ENCODE measurements at places on chromosomes 12 and 14.

- DNase-seq: no peak
Measured at GRCh38 chr14:61326146-61326545, 4.8 kb downstream of the PRKCH start.

GRCh38 chr12:48786591-48787544 lies 2.0 kb downstream of the ADCY6 start:
- DNase-seq: no peak

DNA sequence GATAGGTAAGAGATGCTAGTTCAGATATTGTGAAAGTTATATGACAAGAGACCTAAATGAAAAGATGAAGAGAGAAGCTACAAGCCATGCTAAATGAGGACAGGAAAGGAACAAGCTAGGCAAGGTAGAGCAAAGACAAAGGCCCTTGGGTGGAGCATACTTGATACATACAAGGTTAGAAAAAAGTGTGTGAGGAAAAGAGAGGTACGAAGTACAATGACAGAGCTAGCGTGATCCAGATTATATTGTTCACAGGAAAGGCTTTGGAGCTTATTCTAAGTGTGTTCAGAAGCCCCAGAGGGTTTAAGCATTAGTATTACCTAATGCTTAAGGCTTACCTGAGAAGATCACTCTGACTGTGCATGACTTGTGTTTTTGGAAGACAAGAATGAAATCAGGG lies 75.0 kb downstream of the SLCO1B3 start:
- no peak for DNase-seq

DNA sequence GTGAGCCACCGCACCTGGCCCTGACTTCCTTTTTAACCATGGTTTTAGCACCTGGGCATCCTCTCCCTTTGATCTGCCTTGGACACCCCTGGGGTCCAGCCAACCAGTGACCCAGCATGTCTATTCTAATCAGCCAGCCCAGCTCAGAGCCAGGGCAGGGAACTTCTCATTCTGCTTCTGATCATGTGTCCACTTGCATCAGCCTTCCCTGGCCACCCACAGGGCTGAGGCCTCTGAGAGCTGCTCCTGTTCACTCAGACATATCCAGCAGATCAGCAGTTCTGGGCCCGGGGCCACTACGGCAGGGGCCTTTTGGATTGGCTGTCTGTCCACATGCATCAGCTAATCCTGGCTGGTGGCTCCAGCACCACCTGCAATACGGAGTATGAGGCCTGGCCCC lies 117.9 kb upstream of the MAP1LC3B2 start:
- DNase-seq: no peak

- DNase-seq: no peak
Measured at GRCh38 chr14:100142073-100143040, 17.1 kb downstream of the DEGS2 start.

GRCh38 chr12:124273630-124274029 lies 21.3 kb upstream of the RFLNA start:
- no peak for DNase-seq

- DNase-seq: peak; percentile 46
Measured at GRCh38 chr12:106223485-106224354, 24.1 kb downstream of the CKAP4 start.

- DNase-seq: no peak
Measured at GRCh38 chr14:20748439-20748838, 2.8 kb downstream of the EDDM3A start.

All from activated T-helper 1 cell treated with anti-CD3 and anti-CD28 coated beads, Interleukin-2, amount 50 U/mL, for 16 hours (primary cell).